Stimulated activated CD8-positive, alpha-beta memory T cell treated with anti-CD3 and anti-CD28 coated beads, Interleukin-4, amount 100 ng/mL, for 1 hour (primary cell): ENCODE measurements at places on chromosomes 12 and 14.

- no peak for DNase-seq
Measured at GRCh38 chr12:67747869-67748742, 99.6 kb downstream of the DYRK2 start.

GRCh38 chr12:115749071-115749841 lies 528.2 kb downstream of the MED13L start:
- no peak for DNase-seq

- DNase-seq = no peak
Measured at GRCh38 chr12:85296362-85296761, 16.3 kb downstream of the ALX1 start.

GRCh38 chr14:99724939-99725773 lies 41.1 kb downstream of the CYP46A1 start:
- no peak for DNase-seq

DNA sequence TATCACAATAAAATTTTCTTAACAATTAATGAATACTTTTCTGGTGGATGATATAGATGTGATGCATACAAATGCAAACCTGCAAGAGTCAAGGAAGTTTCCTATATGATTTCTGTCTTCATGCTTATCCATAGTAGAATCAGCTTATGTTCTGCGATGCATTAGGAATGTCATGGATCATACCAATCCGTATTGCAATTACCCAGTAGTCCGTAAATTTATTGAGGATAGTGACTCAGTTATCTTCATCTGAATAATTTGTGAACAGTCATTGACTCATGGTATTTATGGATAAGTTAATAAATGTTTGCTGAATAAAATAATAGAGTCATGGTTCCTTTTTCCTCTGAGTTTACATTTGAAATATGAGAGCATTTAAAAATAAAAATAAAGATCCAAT lies 483.4 kb downstream of the LRFN5 start:
- DNase-seq = no peak

DNA sequence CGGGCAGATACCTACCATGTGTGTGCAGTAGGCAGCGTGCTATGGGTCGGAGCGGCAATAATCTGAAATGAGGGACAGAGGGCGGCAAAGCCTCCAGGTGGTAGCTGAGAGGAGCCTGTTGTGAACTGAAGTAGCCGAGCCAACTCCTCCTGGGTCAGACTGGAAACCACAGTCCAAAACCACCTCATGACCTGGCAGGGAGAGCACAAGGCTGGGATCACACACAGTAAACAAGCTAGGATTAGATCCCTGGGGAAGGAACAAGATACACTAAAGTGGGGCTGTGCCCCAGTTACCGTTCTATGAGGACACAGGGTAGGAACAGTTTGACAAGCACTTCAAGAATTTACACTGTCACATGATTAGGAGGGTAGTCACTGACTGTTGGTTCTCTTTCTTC lies 49.0 kb downstream of the AREL1 start:
- no peak for DNase-seq

DNA sequence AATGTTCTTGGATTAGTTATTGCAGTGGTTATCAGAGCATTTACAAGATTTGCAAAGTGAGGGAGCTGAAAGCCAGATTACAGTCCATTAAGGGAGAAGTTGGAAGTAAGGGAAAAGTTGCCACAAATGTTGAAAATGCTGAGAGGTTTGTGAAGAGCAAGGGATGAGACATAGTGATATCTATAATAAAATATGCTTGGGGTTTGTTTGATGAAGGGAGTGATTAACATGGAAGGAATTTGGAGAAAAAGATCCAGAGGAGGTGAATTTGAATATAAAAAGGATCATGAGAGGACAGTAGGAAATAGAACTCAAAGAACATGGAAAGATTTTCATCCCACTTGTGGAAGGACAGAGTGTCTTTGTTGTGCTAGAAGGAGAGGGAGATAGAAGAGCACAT lies 19.3 kb upstream of the CCER1 start:
- DNase-seq = no peak

DNA sequence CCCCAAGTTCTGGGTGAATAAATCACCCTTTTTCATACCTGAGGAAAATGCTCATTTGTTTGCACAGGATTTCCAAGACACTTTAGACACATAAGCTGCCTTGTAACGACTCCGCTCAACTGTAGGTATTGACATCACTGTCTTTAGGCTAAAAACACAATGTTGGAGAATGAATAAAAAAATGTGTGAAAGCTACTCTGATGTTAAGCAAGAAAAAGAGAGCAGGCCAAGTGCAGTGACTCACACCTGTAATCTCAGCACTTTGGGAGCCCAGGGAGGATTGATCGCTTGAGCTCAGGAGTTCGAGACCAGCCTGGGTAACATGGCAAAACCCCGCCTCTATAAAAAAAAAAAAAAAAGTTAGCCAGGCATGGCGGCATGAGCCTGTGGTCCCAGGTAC lies 11.1 kb upstream of the CIPC start:
- no peak for DNase-seq

DNA sequence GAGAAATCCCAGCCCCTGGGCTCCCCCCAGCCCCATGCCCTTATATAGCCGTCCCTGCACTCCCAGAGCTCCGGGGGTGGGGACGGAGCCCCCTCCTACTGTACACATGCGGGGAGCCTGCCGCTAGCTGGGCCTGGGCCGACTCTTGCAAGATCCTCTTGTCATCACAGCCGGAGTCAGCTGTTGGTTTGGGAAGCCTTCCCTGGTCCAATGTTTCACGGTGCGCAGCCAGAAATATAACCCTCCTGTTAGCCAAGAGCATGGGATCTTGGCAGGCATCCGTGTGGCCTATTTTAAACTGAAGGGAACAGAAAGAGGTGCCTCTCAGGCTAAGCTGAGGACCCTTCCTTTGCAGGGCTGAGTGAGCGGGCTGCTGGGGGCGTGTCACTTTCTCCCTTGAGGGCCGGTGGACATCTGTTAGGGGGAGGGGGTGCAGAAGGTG lies 175.3 kb downstream of the TSPAN9 start:
- no peak for DNase-seq

DNA sequence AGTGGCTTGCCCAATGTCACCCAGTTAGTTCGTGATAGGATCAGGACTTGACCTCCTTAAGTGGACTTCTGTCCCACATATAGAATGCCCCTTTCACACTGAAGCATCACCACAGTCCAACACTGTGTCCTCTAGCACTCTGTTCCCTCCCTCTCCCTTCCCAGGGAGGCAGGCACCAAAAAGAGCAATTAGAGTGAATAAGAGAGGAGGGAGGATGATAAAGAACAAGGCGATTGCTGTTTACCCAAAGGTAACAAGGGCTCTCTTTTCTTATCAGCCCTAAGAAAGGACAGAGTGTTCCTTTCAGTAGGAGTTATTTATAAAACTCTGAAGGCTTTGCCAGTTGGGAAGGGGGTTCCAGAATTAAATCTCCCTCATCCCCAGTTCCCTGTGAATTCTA lies 192.7 kb upstream of the ATP2B1 start:
- no peak for DNase-seq

- no peak for DNase-seq
Measured at GRCh38 chr12:22310709-22311108, 23.8 kb downstream of the ST8SIA1 start.

GRCh38 chr12:26524862-26525465 lies 308.0 kb downstream of the ITPR2 start:
- no peak for DNase-seq
